ENCODE measurements at places on chromosomes 1 and 21.

- no peak for DNase-seq
These were observed 30.5 kb downstream of the TBCE start for GRCh38 chr1:235397733-235398132.

GRCh38 chr21:15774590-15774989 lies 44.8 kb downstream of the USP25 start:
- no peak for DNase-seq

DNA sequence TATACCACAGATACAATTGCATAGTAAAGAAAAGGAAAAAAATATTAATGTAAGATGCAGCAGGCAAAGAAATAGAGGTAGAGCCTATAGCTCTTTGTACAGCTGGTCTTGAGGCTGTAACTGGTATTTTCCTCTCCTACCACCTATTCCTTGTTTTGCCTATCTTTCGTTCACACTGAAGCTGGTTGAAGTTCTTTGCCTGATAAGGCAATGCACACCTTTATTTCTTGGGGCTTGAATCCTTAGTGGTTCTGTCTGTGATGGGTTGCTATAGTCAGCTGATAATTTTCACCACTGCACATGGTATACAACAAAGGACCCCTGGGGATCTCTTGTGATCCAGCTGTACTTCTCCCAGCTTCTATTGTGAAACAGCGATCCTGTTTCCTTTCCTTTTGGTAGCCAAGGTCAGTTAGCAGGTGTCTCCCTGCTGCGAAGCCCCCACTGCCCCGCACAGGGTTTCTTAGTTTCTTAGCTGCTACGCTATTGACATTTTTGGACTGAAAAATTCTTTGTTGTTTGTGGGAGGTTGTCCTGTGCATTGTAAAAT lies 9.9 kb upstream of the TSNAX start:
- DNase-seq = no peak

DNA sequence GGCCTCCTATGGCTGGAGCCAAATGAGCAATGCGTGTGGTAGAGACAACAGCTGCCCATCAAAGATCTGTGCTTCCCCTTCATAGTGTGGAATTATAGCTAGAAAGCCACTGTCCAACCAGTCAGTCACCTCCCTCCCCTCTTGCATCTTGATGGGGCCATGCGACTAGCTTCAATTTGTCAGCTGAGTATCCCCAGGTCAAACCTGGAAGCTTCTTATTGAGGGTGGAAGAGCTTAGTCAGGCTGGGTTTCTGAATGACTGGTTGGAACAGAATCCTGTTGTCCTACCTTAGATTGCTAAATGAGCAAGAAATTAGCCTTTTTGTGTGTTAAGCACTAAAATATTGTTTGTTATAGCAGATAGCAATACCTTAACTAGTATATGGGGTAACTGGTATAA lies 625.4 kb downstream of the PTPRC start:
- DNase-seq = no peak

GRCh38 chr1:77680173-77680572 lies 2.3 kb downstream of the ZZZ3 start:
- DNase-seq = no peak

GRCh38 chr1:248858096-248858890 lies 592 bp downstream of the ZNF692 start:
- DNase-seq = peak; percentile 83

DNA sequence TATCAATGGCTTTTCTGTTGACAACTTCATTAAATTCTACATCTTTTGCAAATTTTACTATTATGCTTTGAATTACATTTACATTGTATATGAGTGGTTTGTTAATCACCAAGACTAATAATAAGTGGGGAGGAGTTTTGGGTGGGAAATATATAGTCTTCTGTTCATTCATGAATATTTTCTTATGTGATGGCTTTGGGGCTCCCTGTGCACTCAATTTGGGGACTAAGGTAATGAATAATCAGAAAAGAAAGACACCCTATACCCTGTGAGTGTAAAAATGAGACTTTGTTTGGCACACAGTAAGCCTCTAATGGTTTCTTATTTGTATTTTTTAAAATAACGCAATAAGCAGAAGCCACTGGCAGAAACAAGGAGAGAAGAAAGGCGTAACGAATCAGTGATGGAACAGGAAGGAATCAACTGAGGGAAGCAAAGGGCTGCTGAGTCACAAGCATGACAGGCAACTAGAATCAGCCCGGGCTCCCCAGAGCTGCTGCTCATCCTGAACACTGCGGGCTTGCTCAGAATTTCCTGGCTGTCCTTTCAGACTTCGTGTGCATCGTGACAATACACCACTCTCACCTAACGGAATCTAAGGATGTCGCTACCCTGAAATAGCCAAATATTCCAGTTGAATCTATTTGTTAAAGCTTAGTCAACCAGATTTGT lies 20.8 kb upstream of the RGS2 start:
- no peak for DNase-seq

DNA sequence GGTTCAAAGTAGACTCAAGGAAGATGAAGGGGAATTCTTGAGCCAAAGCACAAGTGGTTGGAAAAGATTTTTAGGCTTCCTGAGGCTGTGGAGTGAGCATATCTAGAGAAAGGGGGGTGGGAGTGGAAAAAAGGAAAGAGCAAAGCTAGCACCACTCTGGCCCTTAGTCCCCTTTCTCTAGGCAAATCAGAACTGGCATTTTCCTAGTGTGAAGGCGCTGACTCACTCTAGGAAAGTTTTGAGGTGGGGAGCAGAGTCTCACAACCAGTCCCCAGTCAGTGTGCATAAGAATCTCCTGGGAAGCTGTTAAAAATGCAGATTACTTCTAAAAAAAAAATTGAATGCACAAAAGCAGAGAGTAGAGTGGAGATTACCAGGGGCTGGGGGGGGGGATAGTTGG lies 3.4 kb upstream of the GPR89B start:
- DNase-seq = no peak

DNA sequence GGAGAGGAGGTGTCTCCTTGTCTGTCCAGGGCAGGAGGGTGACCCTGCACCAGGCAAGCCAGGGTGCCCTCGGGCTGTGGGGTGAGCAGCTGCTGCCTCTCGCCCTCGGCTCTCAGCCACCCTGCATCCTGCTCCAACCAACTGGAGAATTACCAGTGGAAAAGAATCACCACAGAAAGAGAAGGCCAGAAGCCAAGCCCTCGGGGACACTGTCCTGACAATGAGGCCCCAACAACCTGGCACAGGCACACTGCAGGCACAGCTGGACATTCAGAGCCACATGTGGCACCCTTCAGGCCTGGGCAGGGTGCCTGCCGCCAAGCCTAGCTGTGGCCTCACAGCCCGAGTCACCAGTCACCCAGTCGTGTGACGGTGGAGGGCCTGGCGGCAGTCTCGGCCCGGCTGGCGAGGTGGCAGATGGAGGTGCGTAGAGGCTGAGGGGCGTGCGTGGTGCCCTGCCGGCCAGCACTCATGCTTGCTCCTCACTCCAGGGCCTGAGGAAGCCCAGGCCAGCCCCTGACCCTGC lies 12.0 kb downstream of the MEGF6 start:
- DNase-seq = no peak

DNA sequence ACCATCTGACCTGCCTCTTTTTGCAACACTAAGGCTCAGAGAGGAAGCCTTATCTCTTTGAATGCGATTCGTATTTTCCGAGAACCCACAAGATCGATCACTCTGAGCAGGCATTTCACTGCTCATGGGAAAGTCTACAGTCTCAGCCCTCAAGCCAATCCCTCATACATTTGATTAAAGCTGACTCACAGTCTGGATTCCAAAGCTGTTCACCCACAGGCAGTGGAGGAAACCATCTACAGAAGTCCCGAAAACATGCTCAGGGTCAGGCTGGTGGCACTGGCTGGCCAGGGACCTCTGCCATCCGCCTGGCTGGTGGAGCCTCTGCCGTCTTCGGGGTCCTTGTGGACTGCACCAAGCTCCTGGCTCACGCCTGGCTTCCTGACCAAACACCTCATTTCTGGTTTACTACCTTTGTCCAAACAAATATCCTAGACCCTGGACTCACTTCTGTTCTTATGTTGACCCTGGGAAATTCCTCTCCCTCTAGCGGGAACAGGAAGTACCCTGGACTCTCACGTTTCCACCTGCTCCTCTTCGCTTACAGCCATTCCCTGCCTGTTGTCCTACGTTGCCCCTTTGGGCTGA lies 650.0 kb downstream of the SMYD3 start:
- no peak for DNase-seq

- no peak for DNase-seq
These were observed 33.7 kb downstream of the TBX15 start for GRCh38 chr1:118954301-118954905.

DNA sequence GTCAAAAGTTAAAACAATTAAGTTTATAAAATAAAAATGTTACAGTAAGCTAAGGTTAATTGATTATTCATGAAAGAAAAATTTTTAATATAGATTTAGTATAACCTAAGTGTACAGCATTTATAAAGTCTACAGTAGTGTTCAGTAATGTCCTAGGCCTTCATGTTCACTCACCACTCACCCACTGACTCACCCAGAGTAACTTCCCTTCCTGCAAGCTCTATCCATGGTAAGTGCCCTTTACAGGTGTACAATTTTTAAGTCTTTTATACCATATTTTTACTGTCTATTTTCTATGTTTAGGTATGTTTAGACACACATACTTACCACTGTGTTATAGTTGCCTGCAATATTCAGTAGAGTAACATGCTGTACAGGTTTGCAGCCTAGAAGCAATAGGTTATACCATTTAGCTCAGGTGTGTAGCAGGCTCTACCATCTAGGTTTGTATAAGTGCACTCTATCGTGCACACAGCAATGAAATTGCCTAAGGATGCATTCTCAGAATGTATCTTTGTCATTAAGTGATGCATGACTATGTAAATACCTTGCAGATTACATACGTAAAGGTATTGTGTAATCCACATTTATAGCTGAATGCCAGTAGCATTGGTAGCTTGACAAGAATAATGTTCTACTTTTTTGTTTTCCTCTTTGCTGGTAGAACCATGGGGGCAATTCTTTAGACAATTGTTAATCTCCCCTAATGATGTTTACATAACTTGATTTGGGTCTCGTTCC lies 35.7 kb upstream of the GPR88 start:
- no peak for DNase-seq

DNA sequence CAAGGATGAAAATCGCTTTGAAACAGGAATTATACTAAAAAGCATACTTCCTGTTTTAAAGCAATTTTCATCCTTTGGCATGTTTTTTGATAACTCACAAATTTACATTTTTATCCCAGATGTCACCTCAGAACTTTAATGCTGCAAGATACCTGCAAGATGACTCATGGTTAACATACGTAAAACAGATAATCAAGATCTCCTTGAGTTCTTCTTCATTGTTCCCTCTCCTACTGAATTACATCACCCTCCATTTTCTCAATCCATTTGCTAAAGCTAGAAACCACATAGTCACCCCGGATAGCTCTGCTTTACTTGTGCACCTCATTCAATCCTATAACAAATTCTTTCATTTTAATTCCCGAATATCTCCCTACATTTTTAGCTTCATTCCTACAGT lies 1114.2 kb downstream of the PLA2G4A start:
- no peak for DNase-seq

DNA sequence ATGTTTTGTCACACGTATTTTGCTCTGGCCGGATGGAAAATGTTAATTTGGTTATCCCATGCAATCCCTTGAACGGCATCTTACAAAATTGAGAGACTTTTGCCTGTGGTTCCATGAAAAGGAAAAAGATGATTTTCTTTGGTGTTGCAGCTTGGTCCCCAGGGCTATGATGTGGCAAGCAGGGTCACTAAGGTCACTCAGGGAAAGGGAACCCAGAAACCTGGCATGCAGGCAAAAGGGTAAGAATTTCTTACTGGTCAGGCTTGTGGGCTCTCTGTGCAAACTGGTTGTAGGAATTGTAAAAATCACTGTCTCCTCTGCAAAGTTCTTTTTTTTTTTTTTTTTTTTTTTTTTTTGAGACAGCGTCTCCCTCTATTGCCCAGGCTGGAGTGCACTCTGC lies 48.4 kb upstream of the NBPF3 start:
- DNase-seq = no peak

DNA sequence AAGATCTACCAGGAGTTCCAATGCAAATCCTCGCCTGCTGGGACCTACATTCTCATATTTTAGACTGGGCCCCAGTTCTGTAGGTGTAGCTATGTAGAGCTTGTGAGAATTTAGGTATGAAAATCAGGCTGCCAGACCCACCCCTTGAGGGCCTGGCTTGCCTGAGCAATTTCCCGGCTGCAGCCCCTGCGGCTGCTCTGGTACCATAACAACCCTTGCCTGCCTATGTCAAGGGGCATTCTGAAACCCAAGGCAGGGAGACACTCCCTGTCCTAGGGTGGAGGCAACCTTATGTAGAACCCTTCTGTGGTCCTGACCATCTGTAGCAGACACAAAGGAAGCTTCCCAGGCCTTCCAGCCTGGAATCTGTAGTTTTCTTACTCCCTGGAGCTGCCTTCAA lies 28.4 kb downstream of the VTCN1 start:
- no peak for DNase-seq

- no peak for DNase-seq
These were observed 14.0 kb upstream of the PABPC4 start for GRCh38 chr1:39590546-39590945.

GRCh38 chr1:22761821-22762220 lies 51.2 kb downstream of the EPHB2 start:
- no peak for DNase-seq

- DNase-seq = peak; percentile 72
These were observed 103.8 kb downstream of the BRINP3 start for GRCh38 chr1:190373705-190374336.

DNA sequence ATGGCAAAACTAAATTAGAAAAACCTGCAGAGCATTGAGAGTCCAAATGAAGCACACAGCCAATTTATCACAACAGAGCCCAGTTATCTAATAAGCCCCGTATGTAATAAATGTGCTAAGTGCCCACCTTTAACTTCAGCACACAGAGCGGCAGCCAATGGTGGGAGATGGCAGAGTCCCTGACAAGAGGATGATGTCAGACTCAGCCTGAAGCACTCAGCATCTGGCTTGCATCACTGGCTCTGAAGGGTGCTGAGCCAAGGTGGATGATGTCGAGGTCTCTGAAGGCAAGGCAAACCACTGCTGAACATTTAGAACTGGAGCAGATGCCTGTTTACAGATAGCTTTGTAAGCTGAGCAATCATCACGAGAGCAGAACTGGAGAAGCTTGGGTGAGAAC lies 118.3 kb downstream of the NUF2 start:
- no peak for DNase-seq
